ENCODE measurements at places on chromosomes 3 and 15. TPM values are rescaled to one million over a fixed set of nuclear protein-coding genes. Genes with fewer than 3 reads are reported as not detected.

DNA sequence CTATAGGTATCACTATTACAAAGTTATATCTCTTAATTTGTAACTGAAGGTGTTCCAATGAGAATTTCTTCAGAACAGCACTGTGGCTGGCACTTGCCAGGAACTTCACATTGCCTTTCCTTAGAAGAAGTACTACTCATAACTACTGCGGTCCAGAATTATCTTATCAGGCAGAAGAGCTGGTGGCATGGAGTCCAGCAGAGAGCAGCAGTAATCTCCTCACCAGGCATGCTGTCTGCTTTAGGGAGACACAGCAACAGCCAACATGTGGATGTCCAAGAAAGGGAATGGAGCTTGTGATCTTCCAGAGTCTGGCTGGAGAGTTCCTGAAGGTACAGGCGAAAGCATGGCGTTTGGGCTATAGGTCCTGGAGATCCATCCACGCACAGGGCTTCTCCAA, 919.7 kb upstream of the NR2F2 start:
- no peak for DNase-seq

- DNase-seq = no peak
Measured at GRCh38 chr3:145359040-145359439, 801.9 kb downstream of the PLOD2 start.

- DNase-seq = no peak
Measured at GRCh38 chr3:195352895-195353488, 82.0 kb upstream of the XXYLT1 start.

GPR149 gene
- total RNA-seq = not detected

DUOXA2 gene
- total RNA-seq = not detected

DNA sequence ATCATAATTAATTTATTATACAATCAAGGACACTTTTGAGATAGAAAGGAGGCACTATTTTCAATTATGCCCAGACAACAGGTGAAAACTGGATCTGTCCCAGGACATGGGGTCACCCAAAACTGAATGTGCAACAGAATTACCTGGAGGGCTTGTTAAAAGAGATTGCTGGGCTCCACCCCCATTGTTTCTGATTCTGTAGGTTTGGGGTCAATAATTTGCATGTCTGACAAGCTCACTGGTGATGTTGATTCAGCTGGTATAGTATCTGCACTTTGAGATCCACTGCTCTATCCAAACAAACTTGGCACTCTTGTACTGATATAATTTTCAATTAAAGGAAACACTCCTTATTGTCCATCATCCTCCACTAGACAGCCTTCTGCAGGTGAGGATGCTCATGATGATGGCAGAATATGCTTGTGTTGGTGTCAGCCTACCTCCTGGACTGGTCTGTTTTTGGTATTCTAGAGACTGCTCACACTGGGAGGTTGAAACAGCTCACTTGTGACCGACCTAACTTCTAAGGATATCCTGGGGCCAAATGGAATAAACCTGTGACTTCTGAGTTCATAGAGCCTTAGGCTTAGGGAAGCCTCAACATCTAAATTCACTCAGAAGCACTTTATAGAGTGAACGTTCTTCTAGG, 2.2 kb downstream of the P2RY14 start:
- DNase-seq = no peak

- DNase-seq = no peak
Measured at GRCh38 chr15:62803856-62804400, 238.6 kb upstream of the TPM1 start.

DNA sequence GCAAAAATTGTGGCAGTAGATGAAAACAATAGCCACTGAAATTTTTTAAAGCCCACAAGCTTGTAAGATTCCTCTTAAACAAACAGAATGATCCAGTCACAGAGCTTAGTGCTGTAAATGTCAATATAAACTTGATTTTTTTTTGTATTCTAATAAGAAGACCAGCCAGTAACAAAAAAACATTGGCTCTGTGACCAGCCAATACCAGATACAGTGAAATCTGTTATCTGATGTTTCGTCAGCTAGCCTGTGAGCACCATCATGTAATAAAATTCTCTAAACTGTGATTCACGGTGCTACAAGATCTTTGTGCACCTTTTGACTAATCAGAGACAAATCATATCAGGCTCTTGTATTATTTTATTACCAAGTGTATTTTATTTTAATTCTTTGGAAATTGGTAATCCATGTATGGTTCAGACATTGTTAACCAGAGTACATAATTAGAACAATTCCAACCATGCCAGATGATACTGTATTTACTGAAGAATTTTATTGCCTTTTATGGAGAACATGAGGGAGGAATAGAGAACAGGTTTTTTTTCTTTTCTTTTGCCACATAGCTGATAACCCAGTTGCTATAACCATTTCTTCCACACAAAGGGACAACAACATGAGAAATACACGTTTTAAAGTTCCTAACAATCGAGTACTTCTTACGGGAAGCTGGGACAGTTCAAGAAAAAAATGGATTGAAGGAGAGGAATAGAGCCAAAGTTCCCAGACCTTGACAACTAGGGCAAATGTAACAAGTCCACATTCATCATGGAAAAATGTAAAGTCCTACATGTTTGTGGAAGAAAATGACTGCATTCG, 71.9 kb downstream of the FILIP1L start:
- no peak for DNase-seq

- no peak for DNase-seq
Measured at GRCh38 chr15:22931784-22932536, 48.2 kb downstream of the CYFIP1 start.

DNA sequence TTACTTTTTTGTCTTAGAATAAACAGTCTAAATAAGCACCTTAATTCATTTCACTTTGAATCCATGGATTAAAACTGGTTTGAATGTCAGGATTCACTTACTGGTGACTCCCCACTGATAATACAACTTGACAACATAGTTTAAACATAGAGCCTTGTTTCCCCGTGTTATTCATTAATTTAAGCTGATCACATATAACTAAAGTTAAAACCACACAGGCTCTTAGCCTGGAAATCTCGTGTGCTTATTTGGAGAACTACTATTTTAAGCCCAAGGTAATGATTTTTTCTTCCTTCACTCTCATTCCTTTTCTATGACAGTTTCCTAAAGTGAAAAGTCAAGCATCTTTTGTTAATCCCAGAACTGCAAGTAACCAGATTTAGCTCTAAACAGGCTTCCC, 64.2 kb downstream of the HACD2 start:
- no peak for DNase-seq

- no peak for DNase-seq
Measured at GRCh38 chr3:112128843-112129727, 4.0 kb downstream of the GCSAM start.

- DNase-seq = no peak
Measured at GRCh38 chr3:9169326-9169725, 80.1 kb downstream of the SRGAP3 start.

GRCh38 chr15:94965593-94965992, 734.2 kb downstream of the MCTP2 start:
- DNase-seq = no peak

CCR9 gene
- not detected for total RNA-seq

DNA sequence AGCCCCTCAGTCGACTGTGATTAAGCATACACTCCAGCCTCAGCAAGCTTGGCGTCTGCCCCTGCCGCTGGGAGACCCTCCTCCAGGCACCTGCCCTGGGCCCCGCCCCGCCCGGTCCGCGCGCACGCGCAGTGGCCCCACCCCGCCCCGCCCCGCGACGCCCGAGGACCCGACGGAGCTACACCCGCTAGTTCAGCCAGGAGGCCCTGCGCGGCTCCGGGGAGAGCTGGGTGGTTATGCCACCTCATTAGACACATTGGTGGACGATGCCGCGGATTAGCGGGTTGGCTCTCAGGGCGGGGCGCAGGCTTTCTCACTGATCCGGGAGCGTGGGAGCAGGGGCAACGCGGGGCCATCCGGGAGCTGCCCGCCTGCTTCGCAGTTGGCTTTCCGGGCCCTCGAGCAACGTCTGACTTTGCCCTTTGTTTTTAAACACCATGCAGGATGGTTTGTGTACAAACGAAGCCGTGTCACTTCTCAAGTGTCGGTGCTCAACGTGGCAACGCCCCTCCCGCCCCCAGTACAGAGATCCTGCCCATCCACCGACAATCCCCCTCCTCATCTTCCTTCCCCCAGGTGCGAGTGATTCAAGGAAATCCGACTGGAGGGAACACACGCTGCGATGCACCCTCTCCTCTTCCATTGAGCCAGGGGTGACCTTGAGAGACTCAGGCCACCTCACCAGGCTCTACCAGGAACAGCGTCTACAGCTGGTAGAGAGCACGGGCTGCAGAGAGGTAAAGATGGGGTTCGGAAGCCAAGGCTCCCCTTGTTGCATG, 109.3 kb downstream of the SHQ1 start:
- DNase-seq = no peak

MOBP gene
- total RNA-seq = not detected

GRCh38 chr3:185056908-185057307, 96.0 kb downstream of the C3orf70 start:
- DNase-seq = no peak

DNA sequence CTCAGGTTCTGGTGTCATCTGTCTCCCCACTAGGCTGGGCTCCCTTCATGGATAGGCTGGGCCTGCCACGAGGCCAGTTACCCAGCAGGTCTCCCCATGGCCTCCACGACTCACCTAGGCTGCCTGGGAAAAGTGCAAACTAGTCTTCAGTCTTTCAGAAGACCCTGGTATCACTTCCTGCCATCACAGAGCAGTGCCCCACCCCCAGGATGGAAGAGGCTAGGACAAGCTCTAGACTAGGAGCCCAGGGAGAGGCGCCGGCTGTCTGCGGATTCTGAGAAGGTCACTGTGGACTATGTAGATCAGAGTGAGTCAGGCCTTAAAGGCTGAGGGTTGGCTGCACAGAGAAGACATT, 63.7 kb downstream of the CORO2B start:
- DNase-seq = no peak

OR5K2 gene
- total RNA-seq = not detected

DNA sequence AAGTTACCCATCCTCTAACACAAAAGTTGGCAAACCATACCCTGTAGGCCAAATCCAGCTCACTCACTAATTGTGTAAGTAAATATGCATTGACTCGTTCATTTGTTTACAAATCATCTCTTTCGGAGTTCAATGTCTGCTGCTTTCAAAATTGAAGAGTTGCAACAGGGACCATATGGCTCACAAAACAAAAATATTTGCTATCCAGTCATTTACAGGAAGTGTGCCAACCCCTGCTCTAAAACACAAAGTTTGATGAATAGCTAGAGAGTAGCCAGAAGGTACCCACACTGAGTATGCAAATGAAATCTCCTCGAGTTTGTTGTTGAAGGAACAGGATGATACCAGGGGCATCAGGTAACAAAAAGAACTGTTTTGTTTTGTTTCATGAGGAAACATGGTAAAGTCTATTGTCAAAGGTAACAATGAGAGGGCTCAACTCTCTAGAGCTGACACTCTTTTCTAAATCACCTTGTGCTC, 236.2 kb upstream of the THBS1 start:
- DNase-seq = no peak

- DNase-seq = no peak
Measured at GRCh38 chr15:47398132-47398531, 319.2 kb upstream of the SEMA6D start.

- no peak for DNase-seq
Measured at GRCh38 chr3:12467746-12468145, 16.5 kb upstream of the TSEN2 start.

ZDHHC19 gene
- not detected for total RNA-seq

LRRC34 gene
- 1.5 TPM for total RNA-seq
